ENCODE measurements at places on chromosomes 2 and 18.
A peak's percentile ranks its signal among the peaks of the same experiment; 100 is the strongest.

GRCh38 chr18:44033144-44033701 lies 647.5 kb upstream of the SETBP1 start:
- DNase-seq: no peak

- peak; percentile 49 for DNase-seq
Measured at GRCh38 chr2:230824406-230824978, 40.2 kb upstream of the ITM2C start.

DNA sequence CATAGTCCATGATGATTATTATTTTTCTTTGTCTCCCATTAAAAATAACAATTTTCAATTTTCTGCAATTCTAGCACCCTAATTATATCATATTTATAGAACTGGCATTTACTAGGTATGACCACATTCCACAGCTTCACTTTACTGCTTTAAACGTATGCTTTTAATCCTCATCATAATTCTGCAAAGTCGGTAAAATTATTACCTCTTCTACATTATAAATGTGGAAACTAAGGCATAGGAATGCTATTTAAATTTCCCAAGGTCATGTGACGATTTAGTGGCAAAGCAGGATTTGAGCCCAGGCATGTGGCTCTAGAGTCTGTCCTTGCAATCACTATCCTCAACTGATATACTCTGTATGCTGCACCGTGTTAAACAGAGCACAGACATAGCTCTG lies 866.4 kb downstream of the EPHA4 start:
- DNase-seq: no peak

- no peak for DNase-seq
Measured at GRCh38 chr18:28407681-28408080, 230.8 kb upstream of the CDH2 start.

Measured in activated gamma-delta T cell treated with Interleukin-2 at 50 U/mL for 16 hours (primary cell).